ENCODE measurements at places on chromosomes 1 and 21. TPM values are rescaled to one million over a fixed set of nuclear protein-coding genes. Genes with fewer than 3 reads are reported as not detected.

The COL9A2 gene
- total RNA-seq = 17.5 TPM

The AKNAD1 gene
- 1.7 TPM for total RNA-seq

The URB1 gene
- 13.1 TPM for total RNA-seq

The NBPF4 gene
- total RNA-seq = 0.16 TPM

The CNST gene
- 32.4 TPM for total RNA-seq

The C1QA gene
- 10.9 TPM for total RNA-seq

The MYBPH gene
- total RNA-seq = not detected

The SPRR2F gene
- not detected for total RNA-seq

The THEM5 gene
- total RNA-seq = not detected

GRCh38 chr1:173038875-173039554 lies 11.7 kb downstream of the TNFSF18 start:
- DNase-seq = no peak

DNA sequence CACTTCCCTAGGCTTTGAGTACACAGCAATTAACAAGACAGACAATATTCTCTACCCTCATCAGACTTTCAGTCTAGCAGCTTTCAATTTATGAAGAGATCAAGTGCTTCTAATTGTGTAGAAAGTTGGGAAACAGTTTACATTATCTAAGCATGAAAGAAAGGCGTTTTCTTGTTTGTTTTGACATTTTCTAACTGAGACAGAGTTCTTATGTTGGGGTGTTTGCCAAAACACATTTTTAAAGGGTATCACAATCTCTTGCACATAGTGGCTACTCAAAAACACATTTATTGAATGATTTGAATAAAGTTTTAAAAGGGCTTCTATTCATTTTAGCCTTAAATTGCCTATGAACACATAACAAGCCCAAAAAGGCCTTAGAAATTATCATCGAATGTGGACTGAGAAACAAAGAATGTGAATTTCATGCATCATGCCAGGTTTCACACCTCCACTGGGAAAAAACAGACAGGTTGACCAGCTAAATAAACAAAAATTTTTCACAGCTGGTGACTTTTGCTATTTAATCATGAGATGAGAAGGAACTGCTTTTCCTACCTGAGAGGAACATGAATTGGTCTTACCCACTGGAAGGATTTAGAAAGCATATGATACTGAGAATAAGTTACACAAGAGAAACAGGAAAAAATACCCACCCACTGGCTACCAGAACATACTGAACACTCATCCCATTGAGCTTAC lies 394.5 kb upstream of the PKN2 start:
- DNase-seq = no peak

- peak; percentile 24 for DNase-seq
Measured at GRCh38 chr1:14108356-14109275, 408.6 kb downstream of the PRDM2 start.

- peak; percentile 21 for DNase-seq
Measured at GRCh38 chr1:65309304-65310077, at the start of gene DNAJC6. DNAJC6 (plus strand) TSS chr1:65309543; CDS start chr1:65309746, 203 bp downstream.

GRCh38 chr1:172801771-172802322 lies 142.9 kb downstream of the FASLG start:
- DNase-seq = no peak

GRCh38 chr1:7570311-7570710 lies 200.8 kb upstream of the VAMP3 start:
- DNase-seq = no peak

GRCh38 chr1:99614728-99615127 lies 31.2 kb upstream of the PALMD start:
- DNase-seq = no peak

DNA sequence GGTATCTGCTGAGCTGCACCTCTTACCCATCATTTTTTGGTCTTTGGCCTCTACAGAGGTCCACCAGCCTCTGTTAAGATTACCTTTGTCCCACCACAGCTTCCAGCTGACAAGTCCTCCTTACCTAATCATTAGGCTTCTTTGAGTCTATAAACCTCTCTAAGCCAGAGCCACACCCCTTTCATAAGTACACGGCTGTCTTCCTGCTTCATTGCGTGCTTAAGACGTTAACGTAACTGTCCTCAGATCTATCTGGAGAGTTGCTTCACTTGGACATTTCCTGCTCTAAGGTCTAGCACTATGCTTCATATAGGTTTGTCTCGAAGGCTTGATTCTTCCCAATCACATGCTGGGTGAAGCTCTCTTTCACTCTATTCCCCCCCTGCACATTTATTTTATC lies 71.0 kb upstream of the CACHD1 start:
- no peak for DNase-seq

- no peak for DNase-seq
Measured at GRCh38 chr1:154614901-154615300, 6.9 kb upstream of the ADAR start.

- DNase-seq = no peak
Measured at GRCh38 chr1:31521761-31522555, 54.4 kb upstream of the TINAGL1 start.

GRCh38 chr1:26021647-26022403 lies at the start of gene EXTL1:
EXTL1 (plus strand) TSS chr1:26021775; CDS start chr1:26022647, 872 bp downstream.
- DNase-seq = no peak

DNA sequence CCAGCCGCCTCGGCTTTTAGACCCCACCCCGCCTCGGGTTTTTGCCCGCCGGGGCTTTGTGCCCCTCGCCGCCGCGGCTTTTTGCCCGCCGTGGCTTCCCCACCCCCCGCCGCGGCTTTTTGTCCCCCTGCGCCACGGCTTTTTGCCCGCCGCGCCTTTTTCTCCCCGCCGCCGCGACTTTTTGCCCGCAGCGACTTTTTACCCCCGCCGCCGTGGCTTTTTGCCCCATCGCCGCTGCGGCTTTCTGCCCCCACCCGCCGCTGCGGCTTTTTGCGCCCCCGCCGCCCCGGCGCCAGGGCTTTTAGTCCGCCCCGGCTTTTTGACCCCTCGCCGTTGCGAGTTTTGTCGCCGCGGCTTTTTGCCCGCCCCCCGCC lies 474.4 kb downstream of the FAM72C start:
- DNase-seq = no peak

DNA sequence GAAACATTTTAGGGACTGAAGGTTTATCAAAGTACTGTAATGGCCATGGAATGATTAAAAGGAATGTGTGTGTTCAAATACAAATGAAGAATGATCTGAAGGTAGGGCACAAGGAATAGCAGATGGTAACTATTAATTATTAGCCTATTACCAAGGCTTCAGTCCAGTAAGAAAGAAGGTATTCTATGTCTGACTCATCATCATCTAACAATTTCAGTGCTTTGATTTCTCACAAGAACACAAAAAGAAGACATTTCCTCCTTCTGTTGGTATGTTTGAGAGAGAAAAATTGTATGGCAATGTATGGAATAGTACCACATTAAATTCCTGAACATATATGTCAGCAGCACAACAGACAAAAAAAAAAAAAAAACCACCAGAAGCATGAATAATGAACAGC lies 57.5 kb downstream of the TYW3 start:
- DNase-seq = no peak

DNA sequence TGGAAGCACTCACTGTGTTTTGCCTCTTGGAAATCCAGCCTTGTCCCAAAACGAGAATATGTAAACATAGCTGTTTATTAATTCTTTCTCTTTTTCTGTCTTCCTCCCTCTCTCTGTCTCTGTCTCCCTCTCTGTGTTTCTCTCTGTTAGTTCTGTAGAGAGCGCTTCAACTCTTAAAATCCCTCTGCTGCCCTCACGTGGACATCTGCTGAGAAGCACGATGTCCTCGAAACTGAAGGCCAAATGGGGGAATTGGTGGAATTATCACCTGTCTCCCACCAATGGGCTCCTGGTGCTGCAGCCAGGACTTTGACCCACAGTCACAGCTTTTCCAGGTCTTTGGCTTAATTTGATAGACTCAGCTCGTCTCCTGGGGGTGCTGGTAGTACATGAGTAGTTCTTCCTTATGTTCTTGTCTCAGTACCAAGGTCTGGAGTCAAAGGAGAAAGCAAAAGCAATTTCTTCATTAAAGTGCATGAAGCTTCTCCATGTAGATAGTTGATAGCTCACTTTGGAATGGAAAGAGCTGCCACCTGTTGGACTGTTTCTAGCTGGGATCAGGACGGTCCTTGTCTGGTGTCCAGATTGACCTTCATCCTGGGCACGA lies 5.5 kb upstream of the GBP6 start:
- DNase-seq = peak; percentile 12

GRCh38 chr1:12152113-12152891 lies 14.5 kb upstream of the TNFRSF1B start:
- DNase-seq = no peak

DNA sequence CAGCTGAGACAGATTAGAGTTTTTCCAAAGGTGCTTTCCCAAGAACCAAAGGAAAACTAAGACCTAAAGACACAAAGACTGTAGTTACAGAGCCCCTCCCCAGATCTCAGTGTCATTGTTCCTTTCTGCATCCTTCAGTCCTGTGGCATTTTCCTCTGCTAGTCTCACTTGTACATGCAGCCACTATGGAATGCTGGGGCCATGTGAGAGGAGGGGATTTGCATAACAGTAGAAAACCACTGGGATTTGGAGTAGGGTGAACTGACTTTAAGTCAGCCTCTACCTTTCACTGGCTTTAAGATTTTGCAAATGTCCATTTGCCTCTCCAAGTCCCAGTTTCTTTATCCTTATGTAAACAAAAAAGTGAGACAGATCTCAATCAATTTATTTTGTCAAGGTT lies 119.4 kb upstream of the F3 start:
- no peak for DNase-seq

- no peak for DNase-seq
Measured at GRCh38 chr1:80731241-80731894, 1069.4 kb upstream of the ADGRL2 start.
